Activated T-helper 1 cell treated with anti-CD3 and anti-CD28 coated beads, Interleukin-2, amount 50 U/mL, for 16 hours (primary cell): ENCODE measurements at places on chromosomes 4 and X.

DNA sequence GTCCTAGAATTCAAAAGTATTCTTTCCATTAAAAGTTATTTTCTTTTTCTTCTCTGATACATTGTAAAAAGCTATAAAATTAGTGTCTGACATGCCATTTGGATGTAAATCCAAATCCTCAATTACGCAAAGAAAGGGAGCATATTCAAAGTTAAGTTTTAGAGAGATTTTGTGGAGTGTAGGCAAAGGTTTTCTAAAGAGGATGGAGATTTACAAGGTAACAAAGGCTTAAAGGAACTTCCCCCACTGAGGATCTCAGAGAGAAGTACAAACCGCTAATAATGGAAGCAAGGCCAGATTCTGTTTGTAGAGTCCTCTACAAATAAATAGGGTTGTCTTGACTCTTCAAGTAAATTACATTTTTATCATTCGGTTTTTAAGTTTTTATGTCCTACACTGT, 91.0 kb upstream of the MAPK10 start:
- no peak for DNase-seq

DNA sequence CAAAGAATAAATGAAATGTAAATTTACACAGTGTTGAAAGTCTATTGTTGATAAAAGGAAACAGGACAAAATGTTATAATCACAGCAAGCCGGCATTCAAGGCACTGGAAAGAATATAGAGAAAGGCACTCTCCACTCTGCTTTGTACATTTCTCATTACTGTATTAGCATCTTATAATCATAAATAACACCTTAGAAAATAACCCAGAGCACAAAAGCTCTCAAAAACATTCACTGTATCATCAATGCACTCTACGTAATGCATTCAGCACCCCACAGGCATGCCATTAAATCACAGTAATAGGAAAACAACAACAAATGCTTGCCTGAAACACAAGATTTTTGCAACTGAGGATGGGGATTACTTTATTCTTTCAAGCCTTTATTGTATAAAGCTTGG, 75.3 kb upstream of the TRPC3 start:
- DNase-seq, result no peak

DNA sequence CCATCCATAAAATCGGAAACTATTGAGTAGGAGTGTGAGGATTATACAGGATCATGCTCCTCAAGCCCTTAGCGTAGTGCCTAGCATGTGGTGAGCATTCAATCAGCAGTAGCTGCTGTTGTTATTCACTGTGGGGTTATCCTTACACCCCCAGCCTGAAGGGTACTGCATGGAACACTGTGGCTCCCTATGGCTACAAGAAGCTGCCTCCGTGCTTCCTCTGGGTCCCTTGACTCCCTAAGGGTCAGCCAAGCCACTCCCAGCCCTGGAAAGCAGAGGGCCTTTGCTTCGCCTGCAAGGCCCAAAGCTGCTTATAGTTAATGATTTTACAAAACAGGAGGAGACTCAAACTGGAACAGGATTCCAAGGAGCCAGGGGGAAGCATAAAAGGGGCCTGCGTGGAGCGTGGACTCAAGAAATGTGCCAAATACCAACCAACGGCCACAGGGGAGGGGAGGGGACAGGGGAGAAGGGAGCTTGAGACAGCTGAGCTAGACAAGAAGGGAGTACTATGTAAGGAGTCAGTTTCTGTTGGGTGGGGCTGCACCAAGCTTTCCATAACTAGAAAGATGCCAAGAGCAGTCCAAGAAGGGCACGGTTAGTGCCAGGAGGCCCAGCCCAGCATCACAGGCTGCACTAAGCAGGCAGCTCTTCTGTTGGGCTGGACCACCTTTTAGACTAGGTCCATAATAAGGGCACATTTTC, 15.9 kb downstream of the SEPTIN6 start:
- DNase-seq, result no peak

- DNase-seq, result no peak
These were observed 246.4 kb downstream of the FBXW7 start for GRCh38 chr4:152289541-152289940.

- DNase-seq, result no peak
These were observed at the start of gene AVPR2 for GRCh38 chrX:153903991-153904957. AVPR2 (plus strand) TSS chrX:153904673; CDS start chrX:153905146, 473 bp downstream.

DNA sequence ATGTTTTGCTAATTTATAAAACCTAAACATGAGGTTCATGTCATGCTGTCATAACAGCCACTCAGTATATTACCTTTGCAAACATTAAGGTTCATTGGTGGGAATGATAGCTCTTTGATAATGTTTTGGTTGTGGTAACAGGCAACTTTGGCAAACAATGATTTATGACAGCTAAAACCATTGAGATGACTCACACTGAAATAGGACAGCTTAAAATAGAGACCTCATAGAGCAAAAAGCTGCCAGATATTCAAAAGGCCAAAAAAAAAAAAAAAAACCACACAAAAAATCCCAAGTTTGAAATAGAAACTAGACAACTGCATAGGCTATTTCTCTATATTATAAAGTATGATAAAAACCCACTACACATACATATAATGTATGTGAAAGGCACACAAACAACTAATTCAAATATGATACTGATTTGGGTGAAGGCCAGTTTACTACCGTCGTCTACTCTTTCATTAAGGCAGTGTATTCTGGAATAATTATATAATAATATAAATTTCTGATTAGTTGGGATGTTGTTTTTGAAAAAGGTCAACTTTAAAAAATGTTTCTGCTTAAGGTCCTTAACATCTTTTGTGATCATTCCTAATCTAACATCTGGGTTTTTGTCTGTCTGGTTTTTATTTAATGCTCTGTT, 646.0 kb upstream of the PITX2 start:
- no peak for DNase-seq

DNA sequence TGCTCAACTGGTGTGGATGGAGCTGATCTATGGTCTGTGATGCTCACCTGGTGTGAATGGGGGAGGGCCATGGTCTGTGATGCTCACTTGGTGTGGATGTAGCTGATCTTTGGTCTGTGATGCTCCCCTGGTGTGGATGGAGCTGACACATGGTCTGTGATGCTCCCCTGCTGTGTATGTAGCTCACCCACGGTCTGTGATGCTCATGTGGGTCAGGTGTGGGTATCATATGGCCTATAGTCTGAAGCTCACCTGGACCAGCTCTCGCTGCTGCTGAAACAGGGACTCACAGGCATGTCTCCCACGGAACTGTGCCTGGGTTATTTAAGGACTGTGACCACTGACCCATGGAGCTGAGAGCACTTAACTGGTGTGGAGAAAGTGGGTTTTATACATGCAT, 109.7 kb downstream of the CRLF2 start:
- no peak for DNase-seq

DNA sequence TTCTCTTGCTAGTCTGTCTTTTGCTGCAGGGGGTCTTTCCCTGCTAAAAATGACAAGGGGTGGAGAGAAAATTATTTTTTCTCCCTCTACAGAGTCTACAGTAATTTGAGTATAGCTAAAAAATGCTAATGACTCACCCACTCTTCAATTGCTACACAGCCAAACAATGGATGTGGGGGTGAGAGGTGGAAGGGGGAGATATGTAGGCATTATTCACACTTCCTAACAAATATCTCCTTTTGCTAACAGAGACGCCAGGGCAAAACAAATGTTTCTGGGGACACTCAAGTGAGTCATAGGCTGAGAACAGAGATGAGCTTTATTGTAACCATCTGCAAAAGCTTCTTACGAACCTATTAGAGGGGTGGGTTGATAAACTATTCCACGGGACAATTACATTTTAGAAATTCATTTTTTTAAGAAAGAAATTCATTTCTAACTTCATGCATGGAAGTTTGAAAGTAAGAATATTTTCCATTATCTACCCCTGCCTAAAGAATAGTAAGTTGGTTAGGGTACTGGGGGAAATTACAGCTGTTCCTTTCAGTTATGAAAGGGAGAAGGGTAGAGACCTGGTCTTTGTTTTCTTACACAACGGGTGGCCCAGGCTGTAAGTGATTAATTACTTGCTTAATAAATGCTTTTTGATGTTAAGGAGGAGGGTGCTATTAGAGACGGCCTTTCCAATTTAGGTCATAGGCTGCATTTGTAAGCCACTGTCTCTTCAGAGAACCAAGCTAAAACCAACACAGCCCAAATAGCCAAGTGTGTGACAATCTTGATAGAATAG, 12.8 kb downstream of the SCD5 start:
- no peak for DNase-seq

DNA sequence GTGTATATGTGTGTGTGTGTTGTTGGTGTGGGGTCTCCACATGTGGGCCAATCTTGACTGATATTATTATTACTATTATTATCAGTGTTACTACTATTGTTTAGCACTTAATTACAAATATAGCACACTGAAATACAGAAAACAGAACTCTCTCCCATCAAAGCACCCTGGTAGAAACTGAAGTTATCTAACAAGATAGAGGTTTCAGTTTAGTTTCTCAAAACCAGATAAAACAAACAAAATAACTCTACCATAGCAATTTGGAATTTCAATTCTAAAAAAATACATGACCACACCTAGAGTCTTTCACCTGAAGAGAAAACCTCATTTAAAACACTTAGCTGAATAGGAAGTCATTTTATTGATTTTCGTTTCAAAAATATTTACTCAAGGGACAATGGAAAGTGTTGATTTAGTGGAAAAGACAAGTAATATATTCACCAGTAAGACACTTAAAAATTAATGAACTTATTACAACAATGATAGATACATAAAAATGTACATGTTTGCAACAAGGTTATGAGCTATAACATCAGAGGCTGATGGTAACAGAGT, 252.3 kb downstream of the PDHA2 start:
- DNase-seq, result no peak

- DNase-seq, result no peak
These were observed 98.2 kb downstream of the KLHL8 start for GRCh38 chr4:87122252-87122651.

GRCh38 chr4:107037199-107037584, 1.1 kb upstream of the DKK2 start:
- DNase-seq, result no peak

DNA sequence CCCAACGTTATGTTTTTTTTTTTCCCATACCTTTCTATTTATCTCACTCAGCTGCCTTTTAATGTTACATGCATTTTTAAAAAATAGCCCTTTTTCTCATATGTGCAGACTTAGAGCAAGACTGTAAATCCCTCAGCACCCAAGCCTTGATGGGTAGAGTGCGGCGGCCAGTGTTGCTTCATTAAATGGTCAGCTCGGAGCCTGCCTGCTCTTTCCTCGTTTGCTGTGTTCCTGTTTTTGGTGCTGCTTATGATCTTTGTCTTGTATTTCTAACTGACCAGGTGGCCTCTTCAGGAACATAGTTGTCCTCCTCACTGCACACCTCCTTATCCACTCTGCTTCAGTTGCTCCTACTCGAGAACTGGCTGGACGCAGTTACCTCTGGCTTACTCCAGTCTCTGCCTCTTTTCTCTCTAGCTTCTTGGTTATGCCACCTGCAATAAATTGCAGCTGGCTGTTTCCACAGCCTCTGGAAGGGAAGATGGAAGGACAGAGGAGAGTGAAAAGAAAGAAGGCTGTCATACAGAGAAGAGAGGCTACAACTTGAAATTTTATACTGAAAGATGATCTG, 10.7 kb downstream of the RBPJ start:
- DNase-seq, result no peak

DNA sequence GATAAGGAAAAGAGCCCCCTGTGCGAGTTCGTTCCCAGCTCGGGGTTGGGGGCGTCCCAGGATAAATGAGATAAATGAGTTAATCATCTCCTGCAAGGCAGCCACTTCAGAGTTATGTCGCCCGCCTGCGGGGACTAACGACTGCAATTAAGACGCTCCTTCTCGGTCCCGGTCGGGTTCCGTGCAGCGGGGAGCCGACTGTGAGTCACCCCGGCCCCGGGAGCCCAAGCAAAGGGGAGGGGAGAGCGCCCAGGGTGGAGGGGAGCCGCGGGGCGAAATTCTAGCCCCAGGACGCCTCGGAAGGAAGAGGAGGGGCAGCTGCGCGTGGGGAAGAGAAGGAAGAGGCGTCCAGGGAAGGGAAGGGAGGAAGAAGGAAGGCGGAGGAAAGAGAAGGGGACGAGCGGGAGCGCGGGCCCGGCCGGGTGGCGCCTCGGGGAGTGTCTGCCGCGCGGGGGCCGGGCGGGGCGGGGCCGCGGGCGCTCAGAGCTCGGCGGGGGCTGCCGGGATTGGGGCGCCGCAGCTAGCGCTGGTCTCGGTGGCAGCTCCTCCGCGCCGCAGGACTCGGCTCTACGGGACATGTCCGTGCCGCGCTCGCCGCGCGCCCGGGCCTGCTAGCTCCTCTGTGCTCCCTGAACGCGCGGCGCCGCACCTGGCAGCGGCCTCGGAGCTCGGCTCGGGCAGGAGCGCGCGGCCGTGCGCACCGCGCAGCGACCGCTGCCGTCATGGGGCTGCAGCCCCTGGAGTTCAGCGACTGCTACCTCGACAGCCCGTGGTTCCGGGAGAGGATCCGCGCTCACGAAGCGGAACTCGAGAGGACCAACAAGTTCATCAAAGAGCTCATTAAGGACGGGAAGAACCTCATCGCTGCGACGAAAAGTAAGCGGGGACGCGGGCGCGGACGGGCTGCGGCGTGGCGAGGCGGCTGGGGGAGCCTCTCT, at the start of gene ARHGAP10:
TSS of gene ARHGAP10 (plus strand) at position 509 of the 938 bp plus-strand sequence. CDS start at position 723, 214 bp downstream.
- DNase-seq, result peak; percentile 45

- DNase-seq, result no peak
These were observed 552.4 kb upstream of the MAGEB2 start for GRCh38 chrX:29662759-29663503.

GRCh38 chrX:101219864-101220346, 319 bp downstream of the DRP2 start:
- no peak for DNase-seq

DNA sequence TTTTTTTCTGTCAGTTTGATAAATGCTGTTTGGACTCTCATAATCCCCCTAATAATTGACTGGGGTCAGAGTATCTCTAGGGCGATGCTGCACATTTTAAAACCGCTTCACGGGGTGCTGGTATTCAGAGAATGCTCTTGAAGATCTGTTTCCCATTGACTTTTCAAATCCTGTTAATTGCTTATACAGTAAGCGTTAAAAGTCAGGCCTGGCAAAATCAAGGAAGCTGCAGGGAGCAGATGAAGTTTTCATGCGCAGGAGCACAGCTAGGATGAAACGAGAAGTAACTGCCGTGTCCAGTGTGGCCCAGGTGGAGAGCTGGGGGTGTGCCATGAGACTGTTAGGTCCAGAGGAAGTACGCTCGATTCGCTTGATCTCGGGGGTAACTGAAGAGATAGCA, 312.9 kb downstream of the TRIML1 start:
- DNase-seq, result no peak
